ENCODE measurements at places on chromosomes 2 and 18. TPM values are rescaled to one million over a fixed set of nuclear protein-coding genes. Genes with fewer than 3 reads are reported as not detected.
A peak's percentile ranks its signal among the peaks of the same experiment; 100 is the strongest.

- peak; percentile 63 for DNase-seq
Measured at GRCh38 chr2:7007846-7008741, 90.9 kb downstream of the RNF144A start.

The MLPH gene
- 0.85 TPM for polyA plus RNA-seq

DNA sequence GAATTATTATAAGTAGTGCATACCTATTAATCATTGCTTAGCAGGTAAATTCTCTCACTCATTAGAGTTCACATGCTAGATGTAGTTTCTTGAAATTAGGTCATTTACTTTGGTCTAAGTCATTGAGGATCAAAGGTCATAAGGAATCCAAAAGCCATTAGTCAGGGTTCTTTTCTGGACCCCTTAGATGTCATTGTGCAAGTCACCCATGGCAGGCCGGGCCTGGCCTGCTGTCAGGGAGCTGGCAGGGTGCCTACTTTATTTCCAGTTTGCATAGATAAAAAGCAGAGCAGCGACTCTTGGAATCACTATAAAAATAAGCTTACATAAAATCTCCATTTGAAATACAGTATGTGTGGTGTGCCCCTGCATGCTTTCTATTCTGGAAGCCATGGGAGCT, 91.3 kb downstream of the MEIS1 start:
- DNase-seq, result no peak

DNA sequence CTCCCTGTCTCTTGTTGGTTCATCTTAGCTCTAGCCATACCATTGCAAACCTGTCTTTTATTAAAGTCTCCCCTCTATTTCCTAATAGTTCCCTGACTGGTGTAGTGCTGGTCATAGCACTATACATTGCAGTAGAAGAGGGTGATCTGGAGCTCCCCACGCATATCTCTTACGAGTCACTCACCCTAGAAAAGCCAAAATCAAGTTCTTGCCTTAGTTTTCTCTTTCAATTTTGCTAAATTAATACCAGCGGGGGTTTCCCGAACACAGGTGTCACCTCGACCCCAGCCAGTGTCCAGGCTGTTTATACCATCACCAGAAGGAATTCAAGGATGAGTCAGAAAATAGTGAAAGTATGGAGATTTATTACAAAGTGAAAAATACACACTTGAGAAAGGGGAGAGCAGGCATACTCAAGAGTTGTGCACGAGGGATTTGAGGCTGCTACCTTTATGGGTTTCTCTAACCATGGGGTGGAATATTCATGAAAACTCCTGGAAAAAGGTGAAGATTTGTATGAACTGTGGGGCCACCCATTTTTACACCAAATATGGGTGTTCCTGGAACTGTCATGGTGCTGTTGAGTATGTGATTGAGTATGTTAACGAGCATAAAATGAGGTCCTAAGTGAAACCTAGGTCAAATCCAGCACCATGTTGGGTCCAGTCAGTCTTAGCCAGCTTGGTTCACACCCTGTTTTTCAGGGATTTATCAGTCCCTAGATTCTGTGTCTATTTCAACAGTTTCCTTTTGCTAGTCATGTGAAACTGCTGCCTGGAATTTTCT, 20.2 kb downstream of the PROKR1 start:
- DNase-seq, result no peak
